ENCODE measurements at places on chromosomes 13 and 19. TPM values are rescaled to one million over a fixed set of nuclear protein-coding genes. Genes with fewer than 3 reads are reported as not detected.
A peak's percentile ranks its signal among the peaks of the same experiment; 100 is the strongest.

DNA sequence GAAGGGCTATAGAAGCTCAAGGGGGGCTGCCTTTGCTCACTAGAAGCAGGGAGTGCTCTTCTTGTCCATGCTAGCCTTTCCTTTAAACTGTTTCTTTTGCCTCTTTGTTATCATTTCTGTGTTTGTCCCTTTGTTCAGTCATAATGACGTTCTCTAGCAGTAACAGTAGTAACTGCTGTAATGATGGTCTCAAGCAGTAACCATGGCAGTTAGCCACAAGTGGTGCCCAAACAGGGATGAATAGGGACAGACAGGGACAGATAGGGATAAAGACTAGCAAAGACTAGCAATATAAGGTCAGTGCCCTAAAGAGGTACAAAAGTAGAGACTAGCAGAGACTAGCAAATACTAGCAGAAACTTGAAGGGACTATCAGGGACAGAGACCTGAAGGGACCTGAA, 869.0 kb upstream of the PRR20A start:
- H3K27ac ChIP-seq, result no peak overlapping the region
- H3K4me1 ChIP-seq, result no peaks in the 10 kb centered on the region
- H3K27me3 ChIP-seq, result no peaks in the 10 kb centered on the region
- no peaks in the 10 kb centered on the region for H3K36me3 ChIP-seq
- DNase-seq, result no peak

- no peak overlapping the region for H3K4me3 ChIP-seq
- H3K27ac ChIP-seq, result no peak overlapping the region
- H3K36me3 ChIP-seq, result no peaks in the 10 kb centered on the region
These were observed 401.9 kb downstream of the PCDH20 start for GRCh38 chr13:61013796-61014195.

- H3K4me1 ChIP-seq, result peaks cover 7% of the 10 kb centered on the region
- H3K36me3 ChIP-seq, result no peaks in the 10 kb centered on the region
- H3K4me3 ChIP-seq, result peak overlapping the region; percentile 25
- DNase-seq, result no peak
- H3K27me3 ChIP-seq, result peaks cover 10% of the 10 kb centered on the region
These were observed 7.2 kb downstream of the MAST3 start for GRCh38 chr19:18104793-18105131.

DNA sequence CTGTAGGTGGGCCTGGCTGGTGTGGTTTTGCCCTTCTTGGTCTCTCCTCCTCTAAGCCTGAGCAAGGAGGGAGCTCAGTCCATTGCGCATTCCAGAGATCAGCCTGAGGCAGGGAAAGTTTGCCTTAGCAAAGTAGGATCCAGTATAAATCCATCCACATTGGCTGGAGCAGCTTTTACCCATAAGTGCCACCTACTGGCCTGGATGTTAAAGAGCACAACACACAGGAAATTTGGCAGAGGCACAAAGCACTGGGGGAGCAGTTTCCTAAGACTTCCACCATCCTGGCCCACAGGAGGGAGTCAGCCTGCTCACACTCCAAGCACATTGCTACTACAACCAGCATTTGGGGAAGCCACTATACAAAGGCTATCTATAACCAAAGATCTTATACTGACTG, 1124.2 kb downstream of the SLITRK1 start:
- H3K27me3 ChIP-seq, result no peaks in the 10 kb centered on the region
- H3K4me3 ChIP-seq, result no peak overlapping the region
- H3K36me3 ChIP-seq, result no peaks in the 10 kb centered on the region
- no peak overlapping the region for H3K27ac ChIP-seq

GRCh38 chr13:61734683-61735082, 319.0 kb upstream of the PCDH20 start:
- H3K4me1 ChIP-seq, result no peaks in the 10 kb centered on the region
- DNase-seq, result no peak
- H3K27ac ChIP-seq, result no peak overlapping the region
- H3K36me3 ChIP-seq, result no peaks in the 10 kb centered on the region
- no peaks in the 10 kb centered on the region for H3K27me3 ChIP-seq

GRCh38 chr13:24858953-24859352, 95.0 kb downstream of the RNF17 start:
- H3K36me3 ChIP-seq, result no peaks in the 10 kb centered on the region
- H3K4me3 ChIP-seq, result no peak overlapping the region
- H3K27me3 ChIP-seq, result no peaks in the 10 kb centered on the region
- H3K4me1 ChIP-seq, result no peaks in the 10 kb centered on the region
- H3K27ac ChIP-seq, result no peak overlapping the region

DNA sequence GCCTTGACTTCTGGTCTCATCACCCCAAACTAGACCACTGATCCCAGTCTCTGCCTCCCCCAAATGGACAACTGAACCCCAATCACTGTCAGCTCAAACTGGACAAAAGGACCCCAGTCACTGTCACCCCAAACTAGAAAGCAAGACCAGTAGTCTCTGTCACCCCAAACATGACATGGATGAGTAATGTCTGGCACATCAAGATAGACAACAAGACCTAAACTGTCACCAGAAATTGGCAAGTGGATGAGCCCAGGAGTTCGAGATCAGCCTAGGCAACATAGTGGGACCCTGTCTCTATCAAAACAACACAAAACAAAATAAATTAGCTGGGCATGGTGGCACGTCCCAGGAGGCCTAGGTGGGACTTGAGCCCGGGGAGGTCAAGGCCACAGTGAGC, 12.0 kb downstream of the RABAC1 start:
- peaks cover 23% of the 10 kb centered on the region for H3K4me1 ChIP-seq
- H3K36me3 ChIP-seq, result no peaks in the 10 kb centered on the region
- DNase-seq, result no peak
- H3K27me3 ChIP-seq, result no peaks in the 10 kb centered on the region
- no peak overlapping the region for H3K27ac ChIP-seq

GRK1 gene
- 0.14 TPM for total RNA-seq

ZNF211 gene
- total RNA-seq, result 18.2 TPM

GRCh38 chr19:31676271-31677004, 327.2 kb upstream of the TSHZ3 start:
- H3K4me1 ChIP-seq, result no peaks in the 10 kb centered on the region
- H3K27ac ChIP-seq, result no peak overlapping the region
- no peak for DNase-seq
- no peaks in the 10 kb centered on the region for H3K27me3 ChIP-seq
- no peaks in the 10 kb centered on the region for H3K36me3 ChIP-seq

S1PR4 gene
- 24.2 TPM for total RNA-seq

DNA sequence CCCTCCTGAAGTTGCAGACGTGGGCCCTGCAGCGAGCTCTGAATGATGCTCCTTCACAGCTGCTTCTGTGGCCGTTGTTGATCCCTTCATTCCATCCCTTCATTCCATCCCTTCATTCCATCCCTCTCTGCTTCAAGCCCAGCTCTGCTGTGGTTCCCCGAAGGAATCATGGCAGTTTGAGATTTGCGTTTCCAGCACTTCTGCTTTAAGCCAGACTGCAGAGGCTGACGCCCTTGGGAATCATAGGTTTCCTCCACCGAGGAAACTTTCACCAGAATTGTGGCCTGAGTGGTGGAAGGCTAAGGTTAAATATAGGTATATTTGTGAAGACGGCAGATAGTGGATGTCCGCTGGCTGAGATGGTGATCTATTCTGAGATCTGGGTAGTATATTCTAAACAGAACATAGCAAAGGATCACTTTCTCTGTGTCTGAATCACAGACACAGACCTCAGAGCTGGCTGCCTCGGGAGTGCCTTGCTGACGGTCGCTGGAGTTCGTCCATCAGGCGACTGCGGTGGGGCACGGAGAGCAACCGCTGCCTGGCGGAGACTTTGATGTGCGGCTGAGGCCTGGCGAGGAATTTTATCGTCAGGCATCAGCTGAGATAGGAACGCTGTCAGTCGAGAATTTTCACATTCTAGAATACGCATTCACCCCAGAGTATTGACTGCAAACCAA, 42.8 kb upstream of the DCUN1D2 start:
- H3K36me3 ChIP-seq, result peaks cover 6% of the 10 kb centered on the region
- H3K4me1 ChIP-seq, result no peaks in the 10 kb centered on the region
- H3K4me3 ChIP-seq, result no peak overlapping the region
- H3K27ac ChIP-seq, result no peak overlapping the region

GRCh38 chr19:5070930-5071329, 102.0 kb downstream of the KDM4B start:
- H3K27me3 ChIP-seq, result no peaks in the 10 kb centered on the region
- H3K4me3 ChIP-seq, result no peak overlapping the region
- peaks cover 4% of the 10 kb centered on the region for H3K4me1 ChIP-seq
- H3K36me3 ChIP-seq, result peaks cover under 1% of the 10 kb centered on the region
- DNase-seq, result no peak

- no peak overlapping the region for H3K4me3 ChIP-seq
- H3K36me3 ChIP-seq, result no peaks in the 10 kb centered on the region
These were observed 4.9 kb upstream of the DMKN start for GRCh38 chr19:35518313-35518712.

GRCh38 chr19:31372246-31372781, 23.1 kb upstream of the TSHZ3 start:
- H3K27me3 ChIP-seq, result peaks cover 5% of the 10 kb centered on the region
- DNase-seq, result no peak
- H3K4me1 ChIP-seq, result peaks cover 6% of the 10 kb centered on the region
- H3K4me3 ChIP-seq, result no peak overlapping the region
- H3K36me3 ChIP-seq, result no peaks in the 10 kb centered on the region

XAB2 gene
- 29.2 TPM for total RNA-seq

GRCh38 chr19:29376855-29377354, 148.9 kb upstream of the VSTM2B start:
- H3K27ac ChIP-seq, result no peak overlapping the region
- H3K4me3 ChIP-seq, result no peak overlapping the region
- peaks cover 6% of the 10 kb centered on the region for H3K27me3 ChIP-seq
- no peaks in the 10 kb centered on the region for H3K4me1 ChIP-seq

- no peak for DNase-seq
- peaks cover 10% of the 10 kb centered on the region for H3K27me3 ChIP-seq
- H3K27ac ChIP-seq, result no peak overlapping the region
- no peaks in the 10 kb centered on the region for H3K36me3 ChIP-seq
- no peaks in the 10 kb centered on the region for H3K4me1 ChIP-seq
- H3K4me3 ChIP-seq, result no peak overlapping the region
These were observed 20.8 kb upstream of the SGCG start for GRCh38 chr13:23159760-23160637.

B3GLCT gene
- 6.3 TPM for total RNA-seq

- peaks cover 14% of the 10 kb centered on the region for H3K4me1 ChIP-seq
- no peak overlapping the region for H3K4me3 ChIP-seq
- no peak for DNase-seq
- H3K27ac ChIP-seq, result no peak overlapping the region
These were observed 890.5 kb downstream of the UQCRFS1 start for GRCh38 chr19:28322491-28322890.

DNA sequence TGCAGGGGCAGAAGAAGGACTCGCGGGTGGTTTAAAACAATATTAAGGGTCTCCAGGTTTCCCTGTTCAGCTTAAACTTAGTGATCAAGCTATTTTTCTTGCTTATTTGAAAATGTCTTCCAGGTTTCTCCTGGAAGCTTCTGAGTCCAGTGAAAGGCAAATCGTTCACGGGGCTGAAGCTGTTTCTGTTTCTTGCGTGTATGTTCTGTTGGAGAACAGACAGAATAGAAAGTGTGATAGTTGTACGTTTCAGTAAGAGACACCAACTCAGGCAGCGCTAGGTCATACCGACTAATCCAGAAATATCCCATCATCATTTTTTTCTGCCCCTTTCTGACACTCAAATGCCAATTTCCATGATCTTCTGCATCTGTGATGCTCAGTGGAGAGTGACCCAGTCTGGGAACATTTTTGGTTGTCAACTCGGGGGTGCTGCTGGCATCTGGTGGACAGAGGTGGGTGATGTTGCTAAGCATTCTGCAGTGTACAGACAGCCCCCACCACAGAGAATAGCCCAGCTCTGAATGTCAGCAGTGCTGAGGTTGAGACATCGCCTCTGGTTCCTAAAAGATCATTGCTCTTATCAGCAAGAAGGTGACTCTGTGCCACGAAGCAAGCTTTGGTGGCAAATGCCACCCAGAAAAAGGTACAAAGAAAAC, 4.3 kb downstream of the KLF2 start:
- peaks cover 36% of the 10 kb centered on the region for H3K27me3 ChIP-seq
- peak; percentile 35 for DNase-seq
- H3K4me3 ChIP-seq, result no peak overlapping the region
- H3K4me1 ChIP-seq, result peaks cover 18% of the 10 kb centered on the region
- peak overlapping the region; percentile 64 for H3K27ac ChIP-seq

DNA sequence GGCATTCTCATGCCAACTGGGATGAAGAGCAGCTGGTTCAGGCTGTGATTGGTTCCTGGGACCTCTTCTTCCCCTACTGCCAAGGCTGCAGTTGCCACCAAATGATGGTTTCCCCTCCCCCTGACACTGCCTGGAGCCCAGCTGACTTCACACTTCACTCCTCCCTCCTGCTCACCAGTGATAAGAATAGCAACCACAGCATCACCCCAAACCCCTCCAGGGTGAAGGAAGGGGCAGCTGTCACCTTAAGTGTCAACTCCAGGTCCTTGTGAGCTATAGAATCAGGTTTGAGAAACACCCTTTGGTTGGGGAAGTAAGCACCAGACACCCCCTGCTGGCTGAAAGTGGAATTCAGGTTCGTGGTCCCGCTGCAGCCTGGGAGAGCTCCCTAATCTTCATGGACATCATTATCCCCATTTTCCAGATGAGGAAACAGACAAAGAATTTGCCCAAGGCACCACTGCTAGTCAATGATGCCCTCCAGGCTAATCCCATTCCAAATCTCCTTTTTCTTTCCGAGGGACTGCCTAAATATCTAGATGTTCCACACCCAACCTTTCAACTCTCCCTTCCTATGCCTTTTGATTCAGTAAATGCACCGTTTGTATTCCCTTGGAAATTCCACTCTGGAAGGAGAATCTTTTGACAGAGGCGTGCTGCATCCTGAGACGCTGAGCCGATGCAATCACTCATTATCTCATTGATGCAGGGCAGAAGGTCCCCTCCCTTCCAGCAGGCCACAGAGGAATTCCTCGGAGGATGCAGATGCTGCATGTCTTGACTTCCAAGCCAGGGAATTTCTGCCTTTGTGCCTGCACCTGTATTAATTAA, 50.6 kb upstream of the UQCRFS1 start:
- H3K27me3 ChIP-seq, result no peaks in the 10 kb centered on the region
- peak; percentile 26 for DNase-seq
- no peak overlapping the region for H3K27ac ChIP-seq
- H3K4me1 ChIP-seq, result no peaks in the 10 kb centered on the region
- H3K36me3 ChIP-seq, result no peaks in the 10 kb centered on the region

DNA sequence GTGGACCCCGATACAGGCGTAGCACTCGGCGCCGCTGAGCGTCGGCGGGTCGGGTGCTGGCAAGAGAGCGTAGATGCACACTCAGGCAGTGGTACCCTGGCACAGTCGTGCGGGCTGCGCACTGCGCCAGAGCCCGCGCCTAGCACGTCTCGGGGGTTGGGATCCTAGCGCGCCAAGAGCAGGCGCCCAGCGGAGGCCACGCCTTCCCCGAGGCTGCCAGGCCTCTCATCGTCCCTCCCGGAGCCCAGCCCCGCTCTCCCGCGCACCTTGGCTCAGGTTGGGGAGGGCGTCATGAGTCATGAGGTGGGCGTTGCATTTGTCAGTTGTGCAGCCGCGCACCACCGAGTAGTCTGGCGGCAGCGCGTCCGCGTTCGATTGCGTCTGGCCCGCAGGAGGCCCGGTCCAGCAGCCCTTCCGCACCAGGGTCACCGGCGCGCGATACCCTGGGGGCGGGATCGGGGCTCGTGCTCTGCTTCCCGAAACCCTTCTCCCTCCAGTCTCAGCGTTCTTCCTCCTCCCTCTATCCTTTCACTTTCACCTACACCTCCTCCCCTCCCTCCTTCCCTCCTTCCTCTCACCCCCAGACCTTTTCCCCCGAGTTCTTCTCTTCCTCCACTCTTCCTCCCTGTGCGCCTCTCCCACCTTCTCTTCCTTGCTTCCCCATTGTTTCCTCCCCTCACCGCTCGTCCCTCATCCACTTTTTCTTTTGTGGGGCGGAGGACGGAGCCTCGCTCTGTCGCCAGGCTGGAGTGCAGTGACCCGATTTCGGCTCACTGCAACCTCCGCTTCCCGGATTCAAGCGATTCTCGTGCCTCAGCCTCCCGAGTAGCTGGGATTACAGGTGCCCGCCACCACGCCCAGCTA, 3.5 kb downstream of the LYPD5 start:
- no peak for DNase-seq
- peak overlapping the region; percentile 42 for H3K4me3 ChIP-seq
- H3K36me3 ChIP-seq, result no peaks in the 10 kb centered on the region
- H3K27ac ChIP-seq, result no peak overlapping the region
- H3K27me3 ChIP-seq, result no peaks in the 10 kb centered on the region
- peaks cover 3% of the 10 kb centered on the region for H3K4me1 ChIP-seq
